Stimulated activated CD4-positive, alpha-beta T cell treated with anti-CD3 and anti-CD28 coated beads, Interleukin-1b, Interleukin-23, amount 100 ng/mL, for 24 hours (primary cell): ENCODE measurements at places on chromosomes 6 and 20.

DNA sequence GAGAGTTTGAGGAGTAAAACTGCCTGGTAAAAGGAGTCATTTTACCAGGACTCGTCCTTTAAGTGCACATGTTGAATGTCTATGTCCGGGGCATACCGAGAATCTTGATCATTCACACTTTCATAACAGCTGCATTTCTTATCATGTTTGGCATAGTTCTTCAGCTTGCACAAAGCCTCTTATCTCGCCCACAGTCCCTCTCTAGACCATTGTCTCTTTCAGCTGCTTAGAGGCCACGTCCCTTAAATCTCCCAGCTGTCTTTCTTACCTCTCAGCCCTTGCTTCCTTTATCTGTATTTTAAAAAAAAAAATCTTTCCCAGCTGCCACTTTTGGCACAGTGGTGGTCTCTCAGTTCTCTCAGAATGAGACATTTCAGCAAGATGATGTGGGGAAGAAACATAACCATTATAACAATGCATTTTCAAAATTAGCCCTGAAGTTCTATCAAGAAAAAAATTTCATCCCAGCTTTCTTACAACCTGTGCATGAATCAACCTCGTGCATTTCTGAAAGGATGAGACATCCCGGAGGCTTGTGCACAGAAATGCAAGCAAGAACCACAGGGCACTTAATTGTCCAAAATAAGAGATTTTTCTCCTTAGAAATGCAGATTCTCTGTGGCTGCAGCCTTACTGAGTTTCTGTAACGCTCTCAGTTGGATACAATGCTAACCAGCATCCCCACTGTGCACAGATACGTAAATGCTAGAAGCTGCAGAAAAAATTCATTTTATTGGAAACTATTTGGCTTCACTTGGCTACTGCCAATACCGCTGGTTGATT lies 24.2 kb downstream of the RBM24 start:
- no peak for DNase-seq

DNA sequence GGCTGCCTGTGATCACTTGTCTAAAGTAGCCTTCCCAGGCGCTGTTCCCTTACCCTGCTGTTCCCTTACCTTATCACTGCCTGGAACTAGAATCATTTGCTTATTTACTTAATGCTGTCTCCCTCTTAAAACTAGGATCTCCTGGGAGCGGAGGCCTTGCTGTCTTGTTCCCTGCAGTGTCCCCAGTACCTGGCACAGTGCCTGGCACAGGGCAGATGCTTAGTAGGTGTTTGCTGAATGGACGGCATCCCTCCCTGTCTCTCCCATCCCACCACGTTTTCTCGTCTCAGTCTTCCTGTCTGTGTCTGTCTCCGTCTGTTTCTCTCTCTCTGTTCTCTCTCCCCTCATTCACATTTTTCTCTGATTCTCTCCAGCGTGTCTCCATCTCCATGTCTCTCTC lies 99.9 kb upstream of the MYL9 start:
- no peak for DNase-seq

- DNase-seq, result no peak
These were observed 674.5 kb downstream of the PRKN start for GRCh38 chr6:162053084-162053483.

DNA sequence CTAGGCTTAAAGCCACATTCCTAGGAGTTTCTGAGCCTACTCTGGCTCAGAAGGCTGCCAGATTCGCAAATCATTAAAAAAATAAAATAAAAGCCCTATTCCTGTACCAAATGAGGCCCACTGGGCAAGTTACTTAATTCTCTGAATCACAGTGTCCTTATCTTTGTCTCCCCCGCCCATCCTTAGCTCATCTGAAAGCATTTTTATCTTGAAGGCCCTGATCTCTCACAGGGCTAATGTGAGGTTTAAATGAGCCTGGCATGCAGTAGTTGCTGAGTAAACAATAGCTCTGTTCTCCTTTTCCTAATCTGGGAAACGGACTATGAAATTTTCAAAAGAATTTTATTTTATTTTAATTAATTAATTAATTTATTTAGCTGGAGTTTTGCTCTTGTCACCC lies 2.1 kb upstream of the ZBTB12 start:
- no peak for DNase-seq

DNA sequence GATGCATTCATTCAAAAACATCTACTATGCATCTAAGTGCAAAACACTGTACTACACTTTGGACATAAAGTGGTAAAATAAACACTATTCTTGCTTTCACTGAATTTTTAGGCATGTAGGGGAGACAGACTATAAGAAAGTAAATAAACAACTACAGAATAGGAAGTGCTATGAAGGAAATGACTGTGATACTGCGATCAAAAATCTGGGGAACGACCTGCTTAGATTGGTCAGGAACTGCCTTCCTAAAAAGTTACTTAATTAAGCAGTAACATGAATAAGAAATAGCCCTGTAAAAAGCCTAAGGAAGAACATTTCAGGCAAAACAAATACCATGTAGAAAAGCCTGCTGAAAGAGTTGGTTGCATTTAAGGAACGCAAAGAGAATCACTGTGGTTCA lies 50.6 kb downstream of the HACE1 start:
- no peak for DNase-seq

DNA sequence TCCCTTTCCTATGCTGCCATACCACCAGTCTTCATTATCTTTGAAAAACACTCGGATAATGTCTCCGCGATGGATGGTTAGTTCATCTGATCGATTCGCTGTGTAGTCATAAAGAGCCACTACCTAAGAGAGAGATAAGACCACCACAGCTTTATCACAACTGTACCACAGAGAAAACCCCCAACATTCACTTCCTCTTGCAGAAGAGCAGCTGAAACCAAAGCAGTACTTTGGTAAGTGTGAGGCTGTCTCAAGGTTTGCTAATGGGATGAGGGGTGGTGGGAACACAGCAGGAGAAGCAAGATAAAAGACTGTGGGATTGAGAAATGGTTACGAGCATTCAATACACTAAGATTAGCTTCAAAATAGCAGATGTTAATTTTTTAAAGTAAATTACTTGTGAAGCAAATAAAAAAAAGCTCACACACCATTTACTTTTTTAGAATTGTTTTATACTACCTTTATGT lies 142.1 kb downstream of the MYB start:
- no peak for DNase-seq

DNA sequence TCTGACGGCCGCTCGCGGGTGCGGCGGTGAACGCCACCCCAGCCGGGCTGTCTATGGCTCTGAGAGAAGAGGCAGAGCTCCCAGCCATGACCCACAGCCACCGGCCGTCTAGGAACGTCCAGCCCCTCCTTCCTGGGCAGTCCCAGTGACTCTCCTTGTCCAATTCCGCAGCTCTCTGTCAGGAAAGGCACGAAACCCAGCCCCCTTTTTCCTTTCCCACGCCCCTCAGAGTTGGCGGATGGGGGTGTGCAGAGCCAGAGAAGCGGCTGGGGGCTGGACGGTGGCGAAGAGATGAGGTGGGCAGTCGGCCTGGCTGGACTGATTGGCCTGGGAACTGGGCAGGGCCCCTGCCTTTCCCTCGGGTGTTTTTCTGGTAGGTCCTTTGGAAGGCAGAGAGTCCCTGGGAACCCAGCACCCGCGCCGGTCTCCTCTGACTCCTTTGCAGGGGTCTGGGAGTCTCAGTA lies 1.5 kb downstream of the EBF4 start:
- no peak for DNase-seq

DNA sequence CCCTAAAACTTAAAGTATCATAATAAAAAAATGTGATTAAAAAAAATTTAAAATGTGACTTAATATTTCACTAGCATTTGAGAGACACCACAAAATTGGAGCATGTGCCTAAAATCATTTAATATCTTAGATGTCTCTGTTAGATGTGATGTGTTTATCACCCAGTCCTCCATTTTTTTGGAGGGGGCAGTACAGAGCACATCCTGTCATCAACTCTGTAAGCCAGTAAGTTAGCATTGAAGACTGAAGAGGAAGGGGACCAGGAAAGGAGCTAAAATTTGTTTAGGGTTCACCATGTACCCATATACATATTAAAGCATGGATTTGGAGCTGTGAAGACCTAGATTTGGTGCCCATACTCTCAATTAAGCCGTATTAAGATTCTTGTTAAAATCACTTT lies 30.7 kb upstream of the ADIG start:
- no peak for DNase-seq

DNA sequence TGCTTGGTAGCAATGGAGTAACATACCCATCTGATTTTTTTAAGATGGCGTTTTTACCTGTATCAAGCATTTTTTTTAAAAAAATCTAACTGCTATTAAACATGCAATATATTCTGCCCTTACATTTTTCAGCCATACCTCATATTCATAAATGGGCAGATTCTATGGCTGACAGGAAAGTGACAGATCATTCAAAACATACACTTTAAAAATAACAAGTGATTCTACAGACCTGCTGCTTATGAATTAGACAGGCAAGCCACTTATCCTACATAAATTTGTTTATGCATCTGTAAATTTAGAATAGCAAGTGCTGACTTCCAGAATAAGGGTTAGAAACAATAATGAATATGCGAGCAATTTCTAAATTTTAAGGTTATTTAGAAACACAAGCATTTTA lies 82.7 kb downstream of the TBXT start:
- DNase-seq, result no peak

- DNase-seq, result no peak
These were observed 475.2 kb downstream of the EPHA7 start for GRCh38 chr6:92944132-92944531.

DNA sequence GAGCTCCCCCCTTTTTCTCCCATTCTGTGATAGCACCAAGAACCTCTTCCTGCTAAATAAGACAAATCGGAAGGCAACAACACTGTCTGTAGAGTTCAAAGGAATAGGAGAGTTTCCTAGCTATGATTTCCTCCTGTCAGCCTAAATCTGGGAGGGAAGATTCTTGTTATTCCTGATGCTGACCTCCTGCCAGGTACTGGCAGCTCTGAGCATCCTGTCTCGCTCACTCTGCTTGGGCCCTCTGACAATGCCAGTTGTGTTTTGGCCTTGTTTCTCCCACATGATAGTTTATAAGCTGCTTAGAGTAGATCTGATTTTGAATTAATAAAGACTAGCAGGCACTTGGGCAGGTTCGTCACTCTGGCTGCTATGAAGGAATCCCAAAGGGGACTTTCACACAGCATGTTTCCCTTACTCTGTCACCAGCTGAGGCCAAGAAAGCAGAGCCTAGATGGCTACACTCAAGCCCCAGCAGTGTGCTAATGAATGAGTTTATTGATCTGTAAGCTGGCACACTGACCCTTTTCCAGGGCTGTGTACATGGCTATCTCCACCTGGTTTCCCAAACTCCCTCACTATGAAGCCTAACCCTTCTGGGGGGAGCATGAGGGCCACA lies 52.3 kb downstream of the UQCC1 start:
- no peak for DNase-seq

GRCh38 chr6:37985355-37985754 lies 165.8 kb downstream of the ZFAND3 start:
- no peak for DNase-seq

DNA sequence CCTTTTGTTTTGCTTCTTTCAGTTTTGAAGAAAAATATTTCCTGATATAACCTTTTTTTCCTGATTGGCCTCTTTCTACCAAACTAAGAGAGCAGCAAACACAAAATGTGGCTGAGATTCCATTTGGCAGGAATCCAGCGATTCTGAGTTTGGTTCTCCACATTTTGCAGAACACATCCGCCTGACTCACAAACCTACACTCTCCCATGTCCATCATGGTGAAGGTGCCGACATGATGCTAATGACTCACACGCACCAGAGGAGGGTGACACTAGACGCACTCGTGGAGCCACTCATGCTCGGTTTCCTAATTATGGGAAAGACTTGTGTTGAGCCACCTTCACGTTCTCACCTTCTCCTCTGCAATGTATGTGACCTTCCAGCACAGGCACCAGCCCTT lies 45.9 kb upstream of the DUSP22 start:
- DNase-seq, result no peak

DNA sequence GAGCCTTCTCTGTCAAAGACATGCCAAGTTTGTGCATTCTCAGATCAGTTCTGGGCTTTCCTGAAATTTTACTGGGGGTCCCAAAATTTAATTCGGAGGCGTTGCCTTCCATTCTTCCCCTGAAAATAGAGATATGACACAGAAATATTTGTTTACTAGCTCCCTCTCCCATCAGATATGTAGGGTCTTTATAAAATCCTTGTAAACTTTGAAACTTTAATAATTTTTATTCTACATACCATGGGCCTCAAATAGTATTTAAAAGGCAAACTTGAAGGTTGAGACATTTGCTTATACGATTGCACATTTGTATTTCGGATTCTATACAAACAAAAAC lies 54.6 kb downstream of the IL20RA start:
- no peak for DNase-seq
